ENCODE measurements at places on chromosomes 1 and 21.

GRCh38 chr1:243325305-243325890 lies 69.6 kb downstream of the SDCCAG8 start:
- DNase-seq: peak; percentile 81

DNA sequence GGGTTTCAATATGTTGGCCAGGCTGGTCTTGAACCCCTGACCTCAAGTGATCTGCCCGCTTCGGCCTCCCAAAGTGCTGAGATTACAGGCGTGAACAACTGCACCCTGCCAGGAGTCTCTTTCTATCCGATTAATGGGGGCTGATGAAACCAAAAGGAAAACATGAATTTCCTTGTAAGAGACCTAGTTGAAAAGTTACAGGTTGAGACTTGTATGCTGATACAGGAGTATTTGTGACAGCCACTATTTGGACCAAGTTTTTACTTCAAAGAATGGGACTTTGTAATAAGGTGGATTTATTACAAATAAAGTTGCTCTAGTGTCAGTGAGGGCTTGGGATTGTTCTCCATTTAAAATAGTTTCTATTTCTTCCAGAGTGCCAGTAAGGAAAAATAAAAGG lies 43.6 kb upstream of the TMEM61 start:
- DNase-seq: no peak

GRCh38 chr1:87410776-87411480 lies 82.2 kb downstream of the LMO4 start:
- DNase-seq: peak; percentile 28

DNA sequence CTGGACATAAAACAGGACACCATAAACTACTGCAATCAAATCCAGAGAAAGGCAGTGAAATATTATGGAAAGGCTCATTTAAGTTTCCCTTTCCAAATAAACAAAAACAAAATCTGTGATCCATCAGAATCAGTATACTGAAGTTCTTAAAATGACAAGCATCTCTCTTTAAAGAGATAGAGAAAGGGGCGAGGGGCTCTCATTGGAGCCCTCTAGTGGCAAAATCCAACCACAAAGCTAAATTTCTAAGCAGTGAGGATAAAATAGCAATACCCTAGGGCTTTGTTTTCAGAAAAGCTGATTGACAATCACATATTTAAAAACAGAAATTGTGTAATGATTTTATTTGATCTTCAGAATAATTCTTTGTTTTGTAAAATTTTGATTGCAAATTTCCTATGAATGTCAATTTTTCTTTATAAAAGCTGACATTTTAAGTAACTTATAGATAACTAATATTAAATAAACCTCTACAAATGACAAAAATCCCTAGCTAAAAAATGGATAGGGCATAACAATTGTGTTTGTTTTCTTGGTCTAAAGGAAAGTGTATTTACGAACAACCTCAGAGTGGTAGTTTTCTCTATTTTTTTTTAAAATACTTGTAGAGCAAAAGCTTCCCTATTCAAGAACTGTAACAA lies 138.2 kb downstream of the COL24A1 start:
- peak; percentile 45 for DNase-seq

- DNase-seq: no peak
Observed at GRCh38 chr1:209759829-209760359, 4.0 kb downstream of the TRAF3IP3 start.

DNA sequence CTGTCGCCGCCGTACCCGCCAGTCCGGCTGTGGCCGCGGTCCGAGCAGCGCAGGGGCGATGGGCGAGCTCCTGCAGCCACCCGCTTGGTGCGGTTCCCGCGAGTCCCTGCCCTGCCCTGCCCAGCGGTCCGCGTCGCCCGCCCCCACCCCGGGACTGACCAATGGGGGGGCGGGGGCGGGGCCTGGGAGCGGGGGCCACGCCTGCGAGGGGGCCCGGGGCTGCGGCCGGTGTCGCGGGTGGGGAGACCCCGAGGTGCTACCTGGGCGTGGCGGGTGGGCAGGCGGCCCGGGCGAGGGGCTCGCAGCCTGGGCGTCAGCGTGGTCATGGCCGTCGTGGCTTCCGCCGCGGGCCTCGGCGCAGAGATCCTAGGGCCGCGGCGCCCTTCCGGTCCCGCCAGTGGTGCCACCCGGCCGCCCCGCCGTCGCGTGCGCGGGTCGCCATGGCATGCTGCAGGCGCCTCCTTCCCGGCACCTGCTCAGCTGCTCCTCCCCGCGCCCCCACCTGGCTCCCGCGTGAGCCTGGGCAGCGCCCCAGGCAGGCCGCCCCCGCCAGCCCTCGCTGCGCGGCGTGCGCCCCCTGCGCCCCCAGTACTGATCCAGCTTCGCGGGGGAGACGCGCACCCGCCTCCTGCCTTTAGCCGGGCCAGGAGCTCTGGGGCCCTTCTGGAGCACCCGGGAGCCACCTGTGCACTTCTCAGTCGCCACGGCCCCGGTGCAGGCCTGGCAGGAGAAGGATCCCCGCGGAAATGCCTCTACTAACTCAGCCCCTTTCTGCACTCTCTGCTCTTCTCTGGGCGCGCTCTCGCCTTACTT lies at the start of gene BMP8B:
Gene BMP8B, minus strand, starts transcription at position 108 of the 813 bp plus-strand sequence. CDS start 380 bp downstream, outside the sequence.
- no peak for DNase-seq

GRCh38 chr1:81208441-81208840 lies 592.3 kb upstream of the ADGRL2 start:
- no peak for DNase-seq

GRCh38 chr1:14787604-14788003 lies 189.1 kb downstream of the KAZN start:
- DNase-seq: no peak

DNA sequence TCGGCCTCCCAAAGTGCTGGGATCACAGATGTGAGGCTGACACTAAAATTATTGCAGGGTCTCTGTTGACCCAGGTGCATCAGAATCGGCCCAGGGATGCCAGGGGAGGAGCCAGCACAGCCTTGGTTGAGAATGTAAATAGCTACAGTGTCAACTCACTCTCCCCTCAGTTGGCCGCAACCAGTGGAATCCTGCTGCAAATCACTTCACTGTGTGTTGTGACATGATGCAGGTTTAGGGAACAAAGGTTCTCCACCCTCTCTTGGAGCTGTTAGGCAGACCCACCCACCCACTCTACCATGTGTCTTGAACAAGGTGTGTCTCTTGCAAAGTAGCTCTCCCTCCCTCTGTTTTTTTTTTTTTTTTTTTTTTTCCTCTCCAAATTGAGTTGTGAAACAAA lies 60.5 kb upstream of the SOD1 start:
- no peak for DNase-seq

GRCh38 chr1:221824025-221824424 lies 82.1 kb upstream of the DUSP10 start:
- DNase-seq: no peak

- no peak for DNase-seq
Observed at GRCh38 chr1:53450225-53450624, 9.0 kb upstream of the DMRTB1 start.

DNA sequence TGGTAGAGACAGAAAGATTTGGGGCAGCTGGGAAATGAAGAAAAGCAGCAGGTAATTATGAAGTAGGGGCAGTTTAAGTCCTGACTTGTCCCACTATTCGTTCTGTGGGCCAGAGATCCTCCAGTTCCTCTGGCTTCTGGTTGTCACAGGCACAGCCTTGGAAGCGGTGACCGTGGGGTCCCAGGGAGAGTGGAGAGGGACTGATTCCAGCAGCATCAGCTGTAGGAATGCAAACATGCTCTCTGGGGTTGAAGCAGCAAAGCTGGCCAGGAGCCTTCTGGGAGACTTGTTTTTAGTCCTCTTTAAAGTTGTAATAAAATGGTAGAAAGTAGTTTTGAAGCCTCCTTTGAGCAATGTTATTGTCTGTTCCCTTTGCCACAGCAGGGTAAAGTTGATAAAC lies 488.0 kb downstream of the LMO4 start:
- no peak for DNase-seq

DNA sequence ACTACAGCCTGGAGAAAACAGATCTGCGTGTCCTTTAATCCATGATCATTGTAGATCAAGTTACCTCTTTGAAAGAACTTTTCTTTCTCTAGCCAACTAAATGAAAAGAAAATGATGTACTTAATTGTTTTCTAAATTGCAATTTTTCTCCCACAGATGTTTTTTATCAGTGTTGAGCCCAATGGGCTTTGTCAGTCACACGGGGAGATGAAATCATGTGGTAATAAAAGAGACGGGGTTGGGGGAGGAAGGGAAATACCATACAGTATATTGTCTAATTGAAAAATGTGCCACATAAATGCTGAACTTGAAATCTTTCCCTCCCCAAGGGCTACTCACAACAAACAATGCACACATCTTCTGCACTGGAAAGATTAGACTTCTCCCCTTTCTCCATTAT lies 58.4 kb downstream of the NTMT2 start:
- no peak for DNase-seq

GRCh38 chr1:163531345-163531744 lies 209.6 kb downstream of the NUF2 start:
- no peak for DNase-seq

- peak; percentile 35 for DNase-seq
Observed at GRCh38 chr1:115142616-115143015, 53.3 kb upstream of the TSPAN2 start.

DNA sequence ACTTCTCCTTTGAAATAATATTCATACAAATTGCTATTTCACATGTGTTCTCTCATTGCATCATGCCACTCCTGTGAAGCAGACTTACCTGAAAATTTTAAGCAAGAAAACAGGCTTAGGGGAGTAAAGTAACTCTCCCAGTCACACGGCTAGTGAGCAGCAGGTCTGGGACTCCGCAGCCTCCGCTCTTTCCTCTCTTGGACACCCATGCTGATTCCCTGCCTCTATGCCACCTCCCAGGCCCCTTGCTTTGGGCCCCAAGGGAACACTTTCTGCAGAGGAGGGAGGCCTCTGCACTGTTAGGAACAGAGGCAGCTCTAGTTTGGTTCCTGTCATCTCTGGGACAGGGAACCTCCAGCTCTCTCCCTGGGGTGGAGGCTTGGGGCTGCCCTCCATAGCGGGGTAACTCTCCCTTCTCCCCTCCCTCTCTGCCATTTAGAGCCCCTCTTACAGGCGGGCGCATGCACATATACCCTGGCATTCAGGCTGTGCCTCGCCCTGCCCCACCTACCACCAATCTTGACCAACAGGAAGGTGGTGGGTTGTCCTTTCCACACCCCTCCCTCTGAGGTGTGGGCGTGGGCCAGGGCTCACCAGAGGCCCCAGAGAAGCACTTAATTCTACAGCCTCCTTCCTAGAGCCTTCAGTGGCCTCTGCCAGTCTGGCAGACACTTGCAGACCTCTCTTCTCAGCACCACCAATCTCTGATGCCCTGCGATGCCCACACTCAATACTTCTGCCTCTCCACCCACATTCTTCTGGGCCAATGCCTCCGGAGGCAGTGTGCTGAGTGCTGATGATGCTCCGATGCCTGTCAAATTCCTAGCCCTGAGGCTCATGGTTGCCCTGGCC lies at the start of gene RXFP4:
Gene RXFP4, plus strand, starts transcription at position 646 of the 852 bp plus-strand sequence. Its CDS starts 72 bp downstream, at position 718.
- no peak for DNase-seq

- DNase-seq: no peak
Observed at GRCh38 chr1:150909585-150910180, 16.5 kb upstream of the SETDB1 start.

GRCh38 chr1:196477262-196477661 lies 131.0 kb downstream of the KCNT2 start:
- no peak for DNase-seq

DNA sequence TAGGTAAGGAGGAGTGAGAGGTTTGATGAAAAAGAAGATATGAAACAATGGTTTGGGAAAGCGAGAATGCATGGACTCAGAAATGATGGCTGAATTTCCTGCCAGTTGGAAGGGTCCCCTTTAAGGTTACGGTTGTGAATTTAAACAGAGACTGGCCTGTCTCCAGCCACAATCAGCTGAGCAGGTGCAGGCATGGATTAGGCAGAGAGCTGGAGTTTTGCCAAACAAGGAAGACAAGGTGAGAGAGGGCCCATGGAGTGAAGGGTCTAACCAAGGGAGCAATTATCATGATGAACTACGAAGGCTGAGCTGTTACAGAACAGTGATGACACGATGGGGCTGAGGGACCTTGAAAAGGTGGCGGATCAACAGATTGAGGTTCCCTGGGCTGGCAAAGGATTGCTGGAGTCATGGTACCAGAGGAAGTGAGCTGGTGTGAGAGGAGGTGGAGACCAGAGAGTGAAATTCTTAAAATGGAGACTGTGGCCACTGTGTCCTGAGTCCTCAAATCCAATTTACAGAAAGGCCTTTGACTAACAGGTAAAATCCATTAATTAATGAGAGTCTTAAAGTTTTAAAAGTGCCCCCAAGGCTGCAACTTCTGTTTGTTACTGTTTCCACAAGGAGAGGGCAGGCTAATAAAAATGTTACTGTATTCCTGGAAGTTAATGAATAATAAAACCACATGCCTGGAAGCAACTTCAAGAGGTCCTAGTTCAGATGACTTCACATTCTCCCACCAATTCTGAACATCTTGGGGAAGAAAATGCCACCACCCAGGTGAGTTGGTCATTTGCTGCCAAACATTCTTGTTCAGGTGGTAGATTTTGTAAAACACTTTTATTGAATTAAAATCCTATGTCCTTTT lies 41.5 kb downstream of the LHX9 start:
- no peak for DNase-seq

DNA sequence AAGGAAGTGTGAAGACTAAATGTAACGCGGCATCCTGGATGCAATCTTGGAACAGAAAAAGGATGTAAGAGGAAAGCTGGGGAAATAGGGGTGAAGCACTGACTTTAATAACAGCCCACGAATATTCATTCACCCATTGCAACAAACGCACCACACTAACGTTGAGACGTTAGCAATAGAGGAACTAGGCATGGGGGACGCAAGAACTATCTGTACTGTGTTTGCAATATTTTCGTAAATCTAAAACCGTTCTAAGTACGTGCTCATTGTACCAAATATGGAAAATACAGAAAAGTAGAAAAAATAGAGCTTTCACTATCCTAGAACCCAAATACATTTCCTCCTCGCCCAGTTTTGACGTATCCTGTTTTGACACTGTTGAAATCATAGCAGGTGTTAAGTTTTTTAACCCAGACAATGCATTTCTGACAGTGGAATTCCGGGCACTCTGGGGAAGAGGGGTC lies 3.9 kb downstream of the LAPTM5 start:
- no peak for DNase-seq

DNA sequence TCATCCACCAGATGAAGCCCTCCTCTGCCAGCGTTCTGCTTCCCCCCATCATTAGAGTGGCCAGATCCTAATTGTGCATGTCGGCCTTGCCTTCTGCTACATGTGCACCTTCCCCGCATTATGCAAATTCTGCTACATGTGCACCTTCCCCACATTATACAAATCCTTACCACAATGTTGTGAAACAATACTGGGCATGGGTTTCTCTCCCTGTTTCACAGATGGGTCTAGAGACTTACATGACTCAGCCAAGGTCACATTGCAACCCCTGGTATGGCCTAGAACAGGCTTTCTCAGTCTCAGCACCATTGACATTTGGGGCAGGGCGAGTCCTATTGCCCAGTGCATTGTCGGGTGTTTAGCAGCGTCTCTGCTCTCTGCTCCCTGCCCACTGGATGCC lies 1.0 kb upstream of the CELA2A start:
- peak; percentile 38 for DNase-seq

DNA sequence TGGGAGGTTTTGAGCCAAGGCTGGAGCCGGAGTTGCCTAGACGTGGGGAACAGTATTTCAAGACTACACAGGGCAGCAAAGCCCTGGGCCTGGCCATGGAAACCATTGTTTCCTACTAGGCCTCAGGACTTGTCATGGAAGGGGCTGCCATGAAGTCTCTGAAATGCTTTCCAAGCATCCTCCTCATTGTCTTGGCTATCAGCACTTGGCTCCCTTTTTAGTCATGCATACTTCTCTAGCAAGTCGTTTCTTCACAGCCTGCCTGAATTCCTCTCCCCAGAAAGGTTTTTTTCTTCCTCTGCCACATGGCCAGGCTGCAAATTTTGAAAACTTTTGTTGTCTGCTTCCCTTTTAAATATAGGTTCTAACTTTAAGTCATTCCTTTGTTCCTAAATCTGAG lies 406.6 kb upstream of the TMPRSS15 start:
- no peak for DNase-seq

- DNase-seq: no peak
Observed at GRCh38 chr1:117652421-117652820, 46.6 kb downstream of the TENT5C start.

Data from fibroblast of lung (primary cell).